ENCODE measurements at places on chromosomes 5 and 9.

GRCh38 chr5:177131019-177131320 is 2.6 kb upstream of the NSD1 start:
- no peak for DNase-seq

DNA sequence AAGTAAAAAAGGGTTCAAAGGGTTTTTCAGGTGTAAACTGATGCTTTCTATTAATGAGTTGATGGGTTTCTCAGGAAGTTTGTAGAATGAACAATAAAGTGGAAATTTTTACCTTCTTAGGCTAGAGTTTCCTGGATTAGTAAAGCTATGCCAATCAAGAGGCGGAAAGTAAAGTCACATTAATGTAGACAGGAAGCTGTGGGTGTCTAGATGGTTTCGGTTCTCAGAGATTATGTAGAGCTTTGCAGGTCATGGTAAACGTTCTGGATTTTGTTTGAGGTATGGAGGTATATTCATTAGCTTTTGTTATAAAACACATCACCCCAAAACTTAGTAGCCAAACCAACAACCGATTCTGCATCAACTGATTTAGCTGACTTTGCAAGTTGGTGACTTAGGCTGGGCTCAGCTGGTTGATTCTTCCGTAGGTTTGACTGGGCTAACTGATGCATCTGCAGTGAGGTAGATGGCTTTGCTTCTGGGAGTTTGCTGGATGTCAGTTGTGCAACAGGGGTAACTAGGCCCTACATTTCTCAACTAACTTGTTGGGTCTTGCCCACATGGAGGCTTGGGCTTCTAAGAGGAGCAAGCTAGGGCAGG is 273.8 kb downstream of the MSX2 start:
- no peak for DNase-seq

- DNase-seq, result no peak
Observed at GRCh38 chr5:104611135-104611767, 1048.7 kb upstream of the NUDT12 start.

DNA sequence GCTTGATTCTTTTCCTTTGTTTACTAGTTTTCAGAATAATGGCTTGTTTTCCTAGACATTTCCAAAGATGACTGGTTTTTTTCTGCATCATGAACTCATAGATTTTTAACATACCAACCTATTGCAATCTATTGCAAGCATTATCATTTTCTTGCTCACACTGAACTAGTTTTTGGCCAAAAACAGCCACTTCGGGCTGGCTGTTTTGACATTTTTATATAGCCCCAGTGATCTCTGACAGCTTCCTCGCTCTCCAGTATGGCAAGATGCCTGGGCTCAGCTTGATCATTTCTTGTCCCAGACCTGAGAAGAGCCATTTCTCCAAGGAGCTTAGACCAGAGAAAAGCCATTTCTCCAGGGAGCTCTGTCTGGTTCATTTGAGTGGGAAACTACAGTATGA is 94.3 kb upstream of the MAMDC2 start:
- no peak for DNase-seq

GRCh38 chr5:89105836-89106235 is 222.9 kb upstream of the MEF2C start:
- no peak for DNase-seq

- no peak for DNase-seq
Observed at GRCh38 chr9:21155501-21155900, 11.0 kb downstream of the IFNA21 start.

DNA sequence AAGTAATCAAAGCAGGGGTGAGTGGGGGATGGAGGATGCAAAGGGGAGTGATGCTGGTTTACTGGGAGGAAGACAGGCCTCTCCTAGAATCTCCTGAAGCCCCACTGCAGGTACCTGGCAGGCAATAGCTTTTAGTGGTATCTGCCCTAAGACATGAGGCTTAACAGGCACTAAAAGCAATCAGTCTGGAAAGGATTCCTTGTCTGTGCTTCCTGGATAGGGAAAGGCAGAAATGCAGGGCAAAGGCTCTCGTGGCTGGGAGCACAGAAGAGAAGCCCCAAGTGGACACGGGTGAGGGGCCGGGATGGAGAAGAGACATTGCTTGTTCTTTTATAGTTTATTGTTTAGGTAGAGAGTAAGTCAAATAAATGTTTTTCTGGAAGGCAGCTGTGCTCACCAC is 40.1 kb downstream of the CCNJL start:
- DNase-seq, result no peak

GRCh38 chr5:134937526-134937925 is 30.2 kb upstream of the CATSPER3 start:
- no peak for DNase-seq

DNA sequence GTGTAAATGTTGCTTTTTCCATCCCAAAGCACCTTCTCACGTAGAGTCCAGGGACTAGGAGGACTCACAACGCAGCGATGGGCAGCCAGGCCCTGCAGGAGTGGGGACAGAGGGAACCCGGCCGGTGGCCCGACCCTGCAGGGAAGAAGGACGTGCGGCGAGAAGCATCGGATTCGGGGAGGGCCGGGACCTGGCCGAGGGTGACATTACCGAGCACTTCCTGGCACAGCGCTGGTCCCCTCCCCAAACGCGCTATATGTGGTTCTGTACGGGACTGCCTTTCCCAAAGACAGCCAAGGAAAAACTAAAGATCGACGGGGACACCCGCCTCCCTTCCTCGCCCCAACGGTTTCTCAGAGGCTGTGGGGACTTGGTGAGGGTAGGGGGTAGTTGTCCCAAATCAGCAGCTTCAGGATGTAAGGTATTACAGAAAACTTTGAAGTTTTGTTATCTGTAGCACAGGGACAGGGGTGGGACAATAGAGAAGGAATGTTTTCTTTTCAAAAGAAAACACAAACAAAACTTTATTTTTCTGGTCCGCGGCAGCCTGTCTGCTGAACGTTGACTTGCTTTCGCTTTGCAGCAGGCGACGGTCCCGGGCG is 887 bp upstream of the MAP3K1 start:
- DNase-seq, result peak; percentile 39

GRCh38 chr9:113482341-113482740 is 18.8 kb downstream of the RGS3 start:
- no peak for DNase-seq

- DNase-seq, result peak; percentile 53
Observed at GRCh38 chr5:52657247-52657645, 130.5 kb upstream of the ITGA1 start.

- no peak for DNase-seq
Observed at GRCh38 chr9:93593144-93593658, 16.8 kb downstream of the PHF2 start.

- DNase-seq, result peak; percentile 20
Observed at GRCh38 chr9:129140397-129141065, 29.3 kb downstream of the PTPA start.

DNA sequence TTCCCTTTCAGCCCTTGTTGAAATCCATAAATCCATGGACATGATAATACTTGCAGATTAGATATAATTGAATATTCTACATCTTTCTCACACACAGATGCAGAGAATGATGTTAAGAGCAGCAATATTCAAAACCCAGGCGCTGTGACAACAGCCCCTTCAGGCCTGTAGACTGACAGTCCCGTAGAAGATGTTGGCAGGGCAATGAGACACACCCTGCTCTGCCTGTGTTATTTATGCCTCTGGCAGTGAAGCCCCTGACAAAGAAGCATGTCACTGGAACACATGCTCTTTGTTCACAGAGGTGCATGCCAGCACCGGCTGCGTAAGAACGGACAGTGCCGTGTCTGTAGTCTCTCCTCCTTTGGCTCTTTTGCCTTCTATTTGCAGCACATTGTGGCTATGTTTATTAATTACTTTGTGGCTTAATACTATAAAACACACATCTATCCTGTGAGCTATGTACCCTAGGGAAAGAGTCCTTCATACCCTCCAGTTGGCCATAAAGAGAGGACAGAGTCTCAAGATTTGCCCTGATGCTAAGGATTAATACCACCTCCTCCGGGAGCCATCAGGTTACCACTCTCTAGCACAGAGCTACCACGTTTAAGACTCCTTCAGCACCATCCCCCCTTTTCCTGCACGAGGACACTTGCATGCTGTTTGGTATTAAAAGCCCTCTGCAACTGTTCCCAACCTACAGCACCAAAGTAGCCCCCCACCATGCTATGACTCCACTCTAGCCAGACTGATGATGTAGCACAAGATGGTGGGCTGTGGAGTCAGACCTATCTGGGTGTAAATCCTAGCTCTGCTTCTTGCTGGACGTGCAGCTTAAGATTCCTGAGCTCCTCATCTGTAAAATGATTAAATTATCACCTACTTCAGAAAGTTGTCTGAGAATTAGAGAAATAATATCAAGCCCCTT is 2.0 kb upstream of the ANP32B start:
- DNase-seq, result no peak

GRCh38 chr5:83251849-83252248 is 174.5 kb downstream of the XRCC4 start:
- no peak for DNase-seq

GRCh38 chr9:112273876-112274275 is 59.5 kb downstream of the PTBP3 start:
- DNase-seq, result no peak

- no peak for DNase-seq
Observed at GRCh38 chr5:84260140-84260539, 124.5 kb downstream of the EDIL3 start.

DNA sequence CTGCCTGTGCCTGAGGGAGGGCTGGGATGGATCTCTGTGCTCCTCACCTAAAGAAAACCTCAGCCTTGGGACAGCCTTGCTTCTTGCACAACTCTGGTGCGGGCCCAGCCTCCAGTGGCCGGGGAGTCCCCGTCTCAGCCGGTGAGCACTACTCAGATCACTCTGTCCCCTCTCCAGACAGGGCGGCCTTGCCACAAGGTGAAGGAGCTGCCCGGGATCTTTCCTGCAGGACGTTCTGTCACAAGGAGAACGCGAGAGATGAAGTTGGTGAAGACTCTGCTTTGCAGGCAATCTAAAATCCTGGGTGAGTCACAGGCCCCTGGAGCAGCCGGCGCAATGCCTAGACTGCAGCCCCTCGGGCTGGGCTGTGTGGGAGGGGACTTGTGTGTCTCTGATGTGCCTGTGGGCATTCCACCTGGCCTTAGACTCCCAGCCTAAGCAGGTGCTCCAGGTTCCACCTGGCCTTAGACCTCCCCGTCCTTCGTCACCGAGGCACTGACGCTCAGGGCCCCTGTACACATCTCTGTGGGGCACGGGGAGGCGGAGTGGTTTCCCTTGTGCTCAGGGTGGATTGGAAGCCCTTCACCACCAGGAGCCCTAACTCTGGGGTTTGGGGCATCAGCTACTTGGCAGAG is 15.2 kb upstream of the IRX4 start:
- no peak for DNase-seq

DNA sequence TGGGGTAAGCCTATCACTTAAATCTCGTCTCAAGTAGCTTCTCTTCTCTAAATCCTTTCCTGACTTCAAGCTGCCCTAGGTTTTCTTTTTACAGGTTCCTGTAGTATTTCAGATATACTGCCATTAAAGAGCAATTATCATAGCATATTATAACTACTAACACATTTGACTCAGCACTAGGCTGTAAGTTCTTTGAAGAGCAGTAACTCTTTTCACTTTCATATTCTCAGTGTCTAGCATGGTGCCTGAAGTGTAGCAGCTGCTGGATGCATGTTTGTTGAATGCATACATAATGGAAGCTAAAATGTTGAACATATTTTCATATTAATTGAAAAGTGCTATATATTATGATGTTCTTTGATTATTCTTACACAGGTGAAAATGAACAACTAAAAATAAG is 22.5 kb downstream of the CCDC152 start:
- no peak for DNase-seq

GRCh38 chr9:79868567-79869189 is 296.9 kb downstream of the TLE4 start:
- DNase-seq, result no peak

GRCh38 chr5:177456591-177456964 is 10.0 kb downstream of the PRR7 start:
- no peak for DNase-seq

DNA sequence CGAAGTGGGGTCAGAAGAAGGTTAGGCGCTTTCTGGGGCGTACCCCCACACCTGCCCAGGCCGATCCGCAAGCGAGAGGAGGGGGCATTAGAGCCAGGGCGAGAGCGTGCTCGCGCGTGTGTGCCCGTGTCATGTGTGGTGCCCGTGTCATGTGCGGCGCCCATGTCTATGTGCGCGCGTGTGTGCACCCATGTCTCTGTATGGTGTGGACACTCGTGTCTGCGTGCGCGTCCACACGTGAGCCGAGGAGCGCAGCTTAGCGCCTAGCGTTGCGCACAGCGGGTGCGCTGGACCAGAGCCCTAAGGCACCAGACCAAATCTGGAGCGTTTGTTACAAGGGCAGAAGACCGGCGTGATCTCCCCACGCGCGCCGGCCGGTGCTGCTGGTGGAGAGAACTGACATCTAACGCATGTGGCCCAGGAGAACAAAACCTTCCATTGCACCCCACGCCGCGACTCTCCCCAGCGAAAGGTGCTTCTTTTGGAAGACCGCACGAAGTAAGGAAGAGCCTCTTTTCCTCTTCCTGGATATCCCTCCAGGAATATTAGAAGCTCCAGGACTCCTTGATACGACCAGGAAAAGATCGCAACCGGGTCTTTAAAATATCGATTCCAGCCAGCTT is 644 bp downstream of the NIM1K start:
- DNase-seq, result peak; percentile 15

- DNase-seq, result no peak
Observed at GRCh38 chr9:101629636-101630035, 34.9 kb upstream of the PPP3R2 start.

DNA sequence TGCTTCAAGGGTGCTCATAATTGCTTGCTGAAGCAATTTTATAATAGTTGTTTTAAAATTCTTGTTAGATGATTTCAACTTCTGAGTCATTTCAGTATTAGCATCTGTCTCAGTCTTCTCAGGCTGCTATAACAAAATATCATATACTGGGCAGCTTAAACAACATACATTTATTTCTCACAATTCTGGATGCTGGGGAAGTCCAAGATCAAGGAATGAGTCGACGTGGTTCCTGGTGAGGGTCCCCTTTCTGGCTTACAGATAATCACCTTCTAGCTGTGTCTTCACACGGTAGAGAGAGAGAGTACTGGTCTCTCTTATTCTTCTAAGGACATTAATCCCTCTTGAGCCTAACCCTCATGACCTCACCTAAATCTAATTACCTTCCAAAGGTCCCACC is 160.4 kb downstream of the SIL1 start:
- DNase-seq, result no peak

- no peak for DNase-seq
Observed at GRCh38 chr9:22210936-22211335, 201.8 kb upstream of the CDKN2B start.
